ENCODE measurements at places on chromosomes 11 and 22. TPM values are rescaled to one million over a fixed set of nuclear protein-coding genes. Genes with fewer than 3 reads are reported as not detected.

The MRGPRX4 gene
- total RNA-seq: not detected

The KRTAP5-10 gene
- not detected for total RNA-seq

The KLHDC7B gene
- total RNA-seq: 0.08 TPM

The SULT4A1 gene
- total RNA-seq: 0.13 TPM

The PSMC3 gene
- 132 TPM for total RNA-seq

The KRTAP5-3 gene
- total RNA-seq: not detected

The CDC42BPG gene
- 1.2 TPM for total RNA-seq

The ALG12 gene
- 14.3 TPM for total RNA-seq

The GDPD4 gene
- total RNA-seq: not detected

- no peak for DNase-seq
Observed at GRCh38 chr11:126929179-126930061, 71.2 kb downstream of the KIRREL3 start.

GRCh38 chr11:78449866-78450265 is 32.2 kb upstream of the GAB2 start:
- no peak for DNase-seq

GRCh38 chr11:67584205-67584880 is 731 bp downstream of the GSTP1 start:
- DNase-seq: peak; percentile 87

DNA sequence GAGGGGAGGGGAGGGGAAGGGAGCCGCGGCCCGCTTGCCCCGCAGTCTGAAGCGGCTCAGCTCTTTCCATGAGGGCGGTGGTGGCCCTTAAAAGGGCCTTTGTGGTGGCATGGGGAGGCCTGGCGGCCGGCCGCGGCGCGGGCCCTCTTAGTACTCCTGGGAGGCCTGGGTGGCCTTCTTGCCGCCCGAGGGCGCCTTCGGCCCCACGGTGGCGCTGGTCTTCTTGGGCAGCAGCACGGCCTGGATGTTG is 6.9 kb downstream of the DPAGT1 start:
- DNase-seq: peak; percentile 93

DNA sequence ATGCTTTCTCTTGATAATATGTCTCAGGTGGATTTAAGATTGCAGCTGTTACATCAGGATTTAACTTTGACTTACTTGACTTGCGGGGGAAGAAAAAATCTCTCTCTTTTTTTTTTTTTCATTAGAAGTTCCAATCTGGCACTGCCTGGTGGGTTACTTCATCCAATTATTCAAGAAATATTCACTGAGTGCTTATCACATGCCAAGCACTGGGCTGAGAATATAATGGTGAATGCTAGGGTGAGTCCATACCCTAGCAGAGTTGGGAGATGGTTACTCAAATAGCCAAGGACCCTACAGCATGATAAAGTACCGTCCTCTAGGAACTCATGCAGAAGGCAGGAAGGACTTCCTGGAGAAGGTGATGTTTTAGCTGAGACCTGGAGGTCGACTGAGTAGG is 57.9 kb upstream of the EIF3D start:
- no peak for DNase-seq

DNA sequence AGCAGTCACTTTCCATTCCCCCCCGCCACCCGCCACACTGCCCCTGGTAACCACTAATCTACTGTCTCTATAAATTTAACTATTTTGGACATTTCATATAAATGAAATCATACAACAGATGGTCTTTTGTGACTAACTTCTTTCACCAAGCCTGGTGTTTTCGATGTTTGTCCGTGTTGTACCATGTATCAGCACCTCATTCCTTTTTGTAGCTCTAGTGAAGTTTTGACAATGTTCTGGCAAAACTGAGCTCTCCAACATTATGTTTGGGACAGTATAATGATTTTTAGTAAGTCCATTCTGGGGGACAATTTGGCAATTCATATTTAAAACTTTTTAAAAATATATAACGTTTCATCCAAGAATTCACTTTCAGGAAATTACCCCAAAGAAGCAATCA is 45.6 kb upstream of the ARHGAP42 start:
- no peak for DNase-seq

GRCh38 chr11:113114705-113115027 is 153.4 kb downstream of the NCAM1 start:
- DNase-seq: no peak

GRCh38 chr22:36065775-36066544 is 37.3 kb upstream of the RBFOX2 start:
- DNase-seq: peak; percentile 91

- DNase-seq: peak; percentile 74
Observed at GRCh38 chr22:46780453-46780852, 18.0 kb downstream of the TBC1D22A start.

- no peak for DNase-seq
Observed at GRCh38 chr11:111733016-111733415, 33.2 kb downstream of the PPP2R1B start.

GRCh38 chr22:50206599-50206998 is 5.8 kb downstream of the SELENOO start:
- peak; percentile 89 for DNase-seq

DNA sequence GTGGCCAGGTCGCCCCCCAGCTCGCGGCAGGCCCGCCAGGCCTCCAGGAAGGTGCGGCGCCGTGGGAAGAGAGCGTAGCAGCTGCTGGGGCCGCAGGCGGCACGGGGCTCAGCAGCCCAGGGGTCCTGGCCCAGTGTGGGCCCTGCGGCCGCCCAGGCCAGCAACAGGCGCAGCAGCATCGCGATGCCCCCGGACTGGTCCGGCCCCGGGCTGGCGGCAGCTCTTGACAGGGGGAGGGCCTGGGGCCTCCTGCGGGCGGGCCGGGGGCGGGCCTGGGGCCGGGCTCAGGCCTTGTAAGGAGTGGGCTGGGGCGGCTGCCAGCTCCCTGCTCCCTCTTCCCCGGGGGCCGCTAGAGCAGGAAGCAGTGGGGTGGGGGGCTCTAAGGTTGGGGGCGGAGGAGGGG is at the start of gene CD248:
Gene CD248, minus strand, starts transcription at position 196 of the 403 bp plus-strand sequence. Its CDS starts 17 bp downstream, at position 179.
- peak; percentile 85 for DNase-seq

DNA sequence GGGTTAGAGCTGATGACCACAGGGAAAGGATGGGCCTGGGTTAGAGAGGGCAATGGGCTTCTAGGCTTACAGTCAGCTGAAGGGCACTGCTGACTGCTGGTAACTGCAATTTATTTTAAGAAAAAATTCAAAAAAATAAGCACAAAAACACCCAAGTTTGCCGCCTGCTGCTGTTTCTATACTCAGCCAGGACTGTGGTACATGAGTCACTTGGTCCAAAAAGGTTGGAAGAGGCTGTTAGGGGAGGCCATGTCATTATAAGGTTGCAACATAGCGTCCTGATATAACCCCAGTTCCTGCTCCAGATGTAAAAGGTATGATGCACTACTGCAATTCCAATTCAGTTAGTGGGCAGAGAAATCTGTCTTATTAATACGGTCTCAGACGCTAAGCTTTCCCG is 98.9 kb downstream of the ETS1 start:
- no peak for DNase-seq

DNA sequence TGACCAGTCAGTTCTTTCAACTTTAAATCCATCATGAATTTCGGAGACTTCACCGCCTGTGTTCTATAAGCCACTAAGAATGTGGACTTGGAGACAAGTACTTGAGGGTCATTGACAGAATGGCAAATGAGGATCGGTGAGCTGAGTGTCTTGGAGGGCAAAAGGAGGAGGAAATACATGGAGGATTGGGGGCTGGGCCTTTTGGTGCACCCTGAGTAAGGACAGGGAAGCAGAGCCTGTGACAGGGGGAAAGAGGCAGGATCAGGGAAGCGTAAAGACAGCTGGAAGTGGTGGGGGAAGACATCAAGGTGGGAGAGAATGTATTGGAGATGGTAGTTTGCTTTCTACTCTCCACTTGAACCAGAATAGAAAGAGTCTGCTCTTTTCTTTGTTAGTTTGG is 70.4 kb upstream of the MTMR2 start:
- DNase-seq: no peak

DNA sequence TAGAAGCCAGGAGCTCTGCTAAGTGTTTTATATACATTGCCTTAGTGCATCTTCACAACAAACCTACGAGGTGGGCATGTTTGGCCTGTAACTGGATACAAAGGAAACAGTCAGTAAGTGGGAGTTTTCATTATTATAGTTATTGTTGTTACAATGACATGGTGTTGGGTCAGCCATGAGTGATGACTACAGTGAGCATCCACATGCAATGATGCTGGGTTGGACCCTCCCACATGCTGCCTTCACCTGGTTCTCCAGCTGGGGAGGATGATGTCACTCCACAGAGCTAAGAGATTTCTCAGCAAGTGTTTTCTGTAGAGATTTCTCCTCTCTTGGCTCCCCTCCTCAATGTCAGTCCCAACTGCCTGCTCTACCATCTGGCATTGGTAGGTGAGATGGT is 59.3 kb downstream of the EHF start:
- DNase-seq: no peak

GRCh38 chr22:50084080-50084477 is 1.1 kb downstream of the MLC1 start:
- peak; percentile 50 for DNase-seq

GRCh38 chr11:113806406-113806805 is 26.8 kb downstream of the CLDN25 start:
- no peak for DNase-seq

- peak; percentile 43 for DNase-seq
Observed at GRCh38 chr22:49768077-49768910, 59.4 kb downstream of the BRD1 start.

- no peak for DNase-seq
Observed at GRCh38 chr11:27874998-27875830, 175.0 kb upstream of the BDNF start.

GRCh38 chr22:38012604-38013072 is 28.3 kb upstream of the SOX10 start:
- DNase-seq: no peak

DNA sequence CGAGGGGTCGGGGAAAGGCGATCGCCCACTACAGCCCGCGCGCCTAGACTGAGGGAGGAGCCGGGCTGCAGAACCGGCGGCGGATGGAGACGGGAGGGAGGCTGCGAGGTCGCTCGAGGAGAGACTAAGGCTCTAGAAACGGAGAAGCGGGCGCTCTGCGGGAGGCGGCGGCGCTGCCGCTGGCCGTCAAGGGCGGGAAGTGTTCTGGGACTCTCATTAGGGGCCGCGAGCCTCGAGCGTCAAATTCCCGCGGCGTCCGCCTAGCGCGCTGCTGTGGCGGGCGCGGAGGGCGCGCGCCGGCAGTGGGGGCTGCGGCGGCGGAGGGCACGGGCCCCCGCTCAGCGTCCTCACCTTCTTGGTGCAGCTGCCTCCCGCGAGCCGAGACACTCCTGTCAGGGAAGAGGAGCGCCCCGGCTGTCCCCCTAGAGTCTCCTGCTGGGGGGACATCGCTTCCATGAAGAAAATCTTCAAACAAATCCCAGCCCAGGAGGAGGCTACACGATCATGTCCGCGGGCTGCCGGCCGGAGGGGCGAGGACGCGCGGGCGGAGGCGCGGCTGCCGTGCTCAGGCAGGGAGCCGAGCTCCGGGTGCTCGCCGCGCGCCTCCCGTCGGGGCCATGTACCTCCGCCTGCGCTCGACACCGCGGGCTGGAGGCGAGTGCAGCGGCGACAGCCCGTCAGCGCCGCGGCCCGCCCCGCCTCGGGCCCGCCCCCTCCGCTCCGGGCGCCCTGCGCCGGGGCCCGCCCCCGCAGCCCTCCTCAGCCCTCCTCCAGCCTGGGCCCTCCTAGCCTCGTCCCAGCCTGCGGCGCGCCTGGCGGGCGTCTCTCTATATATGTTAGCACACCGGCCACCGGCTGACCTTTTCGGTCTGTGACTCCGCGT is at the start of gene ARHGAP20:
Gene ARHGAP20, minus strand, starts transcription at position 662 of the 883 bp plus-strand sequence. Its CDS starts 206 bp downstream, at position 456.
- DNase-seq: peak; percentile 77

- DNase-seq: peak; percentile 70
Observed at GRCh38 chr11:45166604-45166897, 20.1 kb downstream of the PRDM11 start.

DNA sequence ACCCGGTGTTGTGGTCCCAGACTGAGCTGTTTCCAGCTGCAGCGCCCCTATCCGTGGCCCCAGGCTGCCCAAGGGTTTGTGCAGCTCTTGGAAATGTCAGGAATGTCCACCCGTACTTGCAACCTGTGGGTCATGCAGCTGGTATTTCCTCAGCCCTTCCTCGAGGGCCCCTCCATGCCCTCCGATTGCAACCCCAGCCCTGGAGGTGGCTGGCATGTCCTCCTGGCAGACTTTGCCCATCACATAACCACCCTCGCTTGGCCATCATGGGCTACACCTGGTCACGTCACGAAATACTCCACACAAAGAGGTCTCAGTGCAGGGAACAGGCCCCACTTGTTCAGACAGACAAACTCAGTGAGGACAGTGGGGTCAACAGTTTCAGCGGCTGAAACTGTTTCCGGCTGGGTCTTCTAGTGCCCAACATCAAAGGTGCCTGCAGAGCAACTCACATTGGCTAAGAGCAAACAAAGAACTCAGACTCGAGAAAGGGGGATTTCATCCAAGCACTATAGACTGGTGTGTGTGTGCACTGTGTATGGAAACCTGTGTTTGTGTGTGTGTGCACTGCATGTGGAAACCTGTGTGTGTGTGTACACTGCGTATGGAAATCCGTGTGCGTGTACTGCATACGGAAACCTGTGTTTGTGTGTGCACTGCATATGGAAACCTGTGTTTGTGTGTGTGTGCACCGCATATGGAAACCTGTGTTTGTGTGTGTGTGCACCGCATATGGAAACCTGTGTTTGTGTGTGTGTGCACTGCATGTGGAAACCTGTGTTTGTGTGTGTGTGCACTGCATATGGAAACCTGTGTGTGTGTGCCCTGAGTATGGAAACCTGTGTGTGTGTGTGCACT is 72.8 kb upstream of the CCND1 start:
- no peak for DNase-seq

- peak; percentile 94 for DNase-seq
Observed at GRCh38 chr22:35587447-35587870, 29.7 kb downstream of the MB start.

- DNase-seq: no peak
Observed at GRCh38 chr11:32122200-32122599, 31.3 kb downstream of the RCN1 start.

GRCh38 chr11:101912823-101913284 is 2.0 kb upstream of the CEP126 start:
- no peak for DNase-seq

DNA sequence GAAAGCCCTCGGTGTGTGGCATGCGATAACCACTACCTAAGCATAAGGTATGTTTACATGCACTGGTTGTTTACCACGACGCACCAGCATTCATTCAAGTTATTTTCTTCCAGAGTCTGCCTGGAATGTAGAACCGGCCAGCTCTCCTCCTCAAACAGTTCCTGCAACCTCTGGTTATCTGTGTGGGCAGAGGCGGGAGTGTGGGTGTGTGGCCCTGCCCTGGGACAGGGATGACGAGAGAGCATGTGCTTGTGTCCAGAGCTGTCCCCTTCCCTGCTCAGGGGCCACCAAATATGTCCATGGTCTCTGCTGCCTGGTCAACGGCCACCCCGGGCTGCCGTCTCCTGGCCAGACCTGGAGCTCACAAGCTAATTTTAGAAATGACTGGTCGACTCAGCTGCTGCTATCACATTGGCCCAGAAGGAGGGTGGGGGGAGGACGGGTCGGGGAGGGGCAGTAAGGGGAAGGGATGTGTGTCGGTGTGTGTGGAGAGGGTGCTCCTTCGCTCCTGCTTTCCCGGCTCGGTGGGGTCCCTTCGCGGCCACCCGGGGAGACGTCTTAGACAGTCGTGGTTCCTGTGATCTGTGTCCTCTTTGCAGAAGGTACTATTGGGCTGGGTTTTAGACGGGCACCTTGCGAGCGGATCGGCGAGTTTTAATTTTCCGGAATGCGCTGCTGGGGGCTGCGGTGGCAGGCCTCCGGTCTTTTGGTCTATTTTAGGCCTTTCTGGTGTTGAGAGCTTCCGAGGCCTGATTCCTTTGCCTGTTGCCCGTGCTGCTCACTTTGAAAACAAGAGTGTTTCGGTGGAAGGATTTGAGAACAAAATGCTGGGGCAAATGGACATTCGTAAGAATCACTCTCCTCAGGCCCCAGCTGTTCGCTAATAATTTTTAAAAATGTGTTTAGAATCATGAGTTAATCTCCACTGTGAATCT is at the start of gene MYO18B:
Gene MYO18B, plus strand, starts transcription at position 497 of the 935 bp plus-strand sequence. CDS start 18,905 bp downstream, outside the sequence.
- peak; percentile 90 for DNase-seq

- DNase-seq: no peak
Observed at GRCh38 chr11:113553915-113554314, 78.7 kb upstream of the DRD2 start.

Data from cardiac septum (tissue), 1 donor.